Activated effector memory CD4-positive, alpha-beta T cell treated with Interleukin-2 at 50 U/mL for 16 hours (primary cell): ENCODE measurements at places on chromosomes 6 and 20.

- no peak for DNase-seq
Observed at GRCh38 chr6:155411154-155412052, 44.2 kb downstream of the NOX3 start.

- no peak for DNase-seq
Observed at GRCh38 chr6:36838896-36839748, at the start of gene CPNE5. CPNE5 (minus strand) TSS chr6:36839444; CDS start chr6:36839377, 67 bp downstream.

DNA sequence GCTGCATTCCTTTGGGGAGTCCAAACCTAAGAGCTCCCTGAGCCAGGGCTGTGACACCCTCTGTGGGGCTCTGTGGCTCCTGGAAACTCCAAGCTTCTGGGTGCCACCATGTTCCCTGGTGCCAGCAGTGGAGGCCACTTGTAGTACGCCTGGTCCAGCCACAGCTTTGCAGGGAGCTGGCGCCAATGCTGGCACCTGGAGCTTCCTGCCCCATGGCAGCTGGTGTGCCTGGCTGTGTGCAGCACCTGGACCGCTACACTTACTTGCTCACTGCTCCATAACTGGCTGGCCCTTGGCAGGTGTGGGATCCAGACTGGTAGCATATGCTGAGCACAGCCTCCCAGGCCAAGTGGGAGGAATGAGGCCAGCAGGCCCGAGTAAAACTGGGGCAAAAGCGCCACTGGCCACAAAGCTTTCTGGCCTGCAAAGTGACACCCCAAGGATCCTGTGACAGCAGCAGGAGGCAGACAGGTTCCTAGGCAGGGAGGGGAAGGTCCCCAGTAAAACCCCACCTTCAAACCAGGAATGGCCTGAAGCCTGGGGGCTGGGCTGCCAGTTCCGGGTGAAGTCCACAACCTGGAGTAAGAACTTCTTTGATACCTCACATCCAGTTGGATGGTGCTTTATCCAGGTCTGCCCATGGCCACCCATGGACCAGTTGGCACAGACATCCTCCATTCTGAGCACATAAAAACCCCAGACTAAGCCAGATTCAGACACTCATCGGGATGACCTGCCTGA, 461.0 kb downstream of the TBC1D32 start:
- no peak for DNase-seq

DNA sequence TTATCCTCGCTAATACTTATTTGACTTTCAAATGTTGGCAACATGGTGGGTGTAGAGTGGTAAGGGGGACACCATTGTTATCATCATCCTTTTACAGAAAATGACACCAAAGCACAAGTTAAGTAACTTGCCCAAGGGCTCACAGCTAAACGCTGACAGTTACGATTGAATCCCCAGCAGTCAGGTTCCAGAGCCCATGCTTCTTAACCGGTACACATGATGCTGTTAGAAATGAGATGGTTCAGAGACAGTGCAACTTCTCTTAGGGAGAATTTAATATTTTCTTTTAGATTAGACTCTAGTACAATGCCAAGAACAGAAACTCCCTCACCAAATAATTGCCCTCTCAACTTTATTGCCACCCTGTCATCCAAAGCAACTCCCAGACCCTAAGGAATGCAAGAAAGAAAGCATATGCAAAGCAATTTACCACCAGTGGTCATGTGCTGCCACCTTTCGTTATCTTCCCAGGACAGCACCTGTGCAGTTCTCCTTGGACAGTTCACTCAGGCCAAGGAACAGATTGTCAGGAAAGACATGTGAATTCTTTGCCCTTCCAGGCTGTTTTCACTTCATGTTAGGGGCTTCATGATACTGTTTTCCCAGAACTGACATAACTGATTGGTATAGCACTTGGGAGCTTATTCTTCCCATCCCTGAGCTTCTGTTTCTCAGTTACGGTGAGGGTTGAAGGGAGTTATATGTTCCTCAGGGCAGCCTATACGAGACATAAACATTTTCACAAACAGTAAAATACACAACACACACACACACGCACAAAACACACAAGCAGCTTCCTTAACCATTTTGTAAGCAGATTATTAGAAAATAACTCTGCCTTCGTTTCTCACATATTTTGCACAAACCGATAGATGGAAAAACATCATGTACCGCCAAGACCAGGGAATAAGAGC, 5.1 kb downstream of the HLA-DMA start:
- peak; percentile 26 for DNase-seq

DNA sequence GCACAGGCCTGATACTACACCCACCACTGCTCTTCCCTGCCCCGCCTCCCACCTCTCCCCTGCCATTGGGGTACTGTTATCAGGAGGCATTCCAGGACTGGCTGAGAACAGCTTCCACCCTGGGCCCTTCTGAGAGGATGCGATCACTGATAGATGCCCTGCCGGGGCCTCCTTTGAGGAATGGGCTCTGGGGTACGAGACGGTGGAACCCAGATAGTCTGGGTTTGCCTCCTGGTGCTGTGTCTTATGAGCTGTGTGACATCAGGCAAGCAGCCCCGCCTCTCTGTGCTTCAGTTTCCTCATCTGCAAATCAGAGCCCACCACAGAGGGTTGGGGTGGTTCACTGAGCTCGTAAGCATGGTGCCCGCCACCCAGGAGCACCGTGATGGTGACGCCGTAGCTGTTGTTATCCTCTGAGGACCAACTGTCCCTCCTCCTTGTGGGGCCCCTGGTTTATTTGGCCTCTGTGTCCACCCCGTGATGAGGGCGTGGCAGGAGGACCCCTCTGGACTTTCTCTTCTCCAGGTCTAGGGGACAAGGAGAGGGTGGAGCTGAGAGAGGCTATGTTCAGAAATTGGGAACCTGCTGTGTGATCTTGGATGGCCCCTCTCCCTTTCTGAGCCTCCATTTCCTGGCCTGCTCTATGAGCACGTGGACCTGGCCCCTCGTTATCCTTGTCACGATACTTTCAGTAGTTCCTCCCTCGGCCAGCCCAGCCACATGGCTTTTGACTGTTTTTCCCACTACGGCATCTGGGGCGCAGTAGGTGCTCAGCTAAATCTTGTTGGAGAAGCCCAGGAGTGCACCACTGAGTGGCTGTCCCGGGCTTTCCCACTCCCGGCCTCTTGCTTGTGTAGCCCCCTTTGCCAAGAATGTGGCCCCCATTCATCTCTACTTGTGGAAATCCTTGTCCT, 18.3 kb downstream of the SRC start:
- no peak for DNase-seq

- no peak for DNase-seq
Observed at GRCh38 chr6:161318456-161318855, 44.6 kb upstream of the AGPAT4 start.

DNA sequence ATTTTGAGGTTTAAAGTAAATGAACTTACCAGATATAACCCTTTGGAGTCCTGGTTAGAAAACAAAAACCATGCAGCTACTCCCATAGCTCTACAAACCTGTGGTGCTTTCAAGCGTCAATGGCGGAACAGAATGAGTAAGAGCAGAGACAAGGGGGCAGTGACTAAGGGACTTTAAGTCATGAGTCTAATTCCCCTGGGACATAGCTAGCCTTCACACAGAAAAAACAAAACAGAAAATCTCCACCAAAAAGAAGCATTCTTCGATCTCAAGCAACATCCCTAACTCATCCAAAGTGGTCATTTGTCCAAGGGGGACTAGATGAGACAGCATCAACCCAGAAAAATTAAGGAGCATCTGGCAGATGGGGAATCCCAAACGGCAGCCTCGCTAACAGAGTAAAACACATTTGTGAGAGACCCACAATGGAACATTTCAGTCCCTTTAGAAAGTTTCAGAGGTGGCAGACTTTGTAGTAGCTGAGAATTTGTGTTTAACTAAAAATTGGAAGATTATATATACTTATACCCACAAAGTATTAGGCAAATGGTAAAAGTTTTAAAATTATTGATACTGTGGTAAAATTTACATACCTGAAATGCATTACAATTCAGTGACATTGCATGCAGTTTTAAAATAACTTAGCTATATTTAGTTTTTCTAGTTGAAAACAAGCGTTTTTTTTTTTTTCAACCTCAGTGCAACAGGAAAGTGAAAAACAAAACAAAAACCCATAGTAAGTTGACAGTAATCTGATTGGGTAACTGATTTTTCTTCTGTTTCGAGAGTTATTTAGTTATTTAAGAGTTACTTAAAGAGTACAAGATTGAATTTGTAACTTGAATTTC, 67.5 kb downstream of the KCNQ5 start:
- DNase-seq: no peak

DNA sequence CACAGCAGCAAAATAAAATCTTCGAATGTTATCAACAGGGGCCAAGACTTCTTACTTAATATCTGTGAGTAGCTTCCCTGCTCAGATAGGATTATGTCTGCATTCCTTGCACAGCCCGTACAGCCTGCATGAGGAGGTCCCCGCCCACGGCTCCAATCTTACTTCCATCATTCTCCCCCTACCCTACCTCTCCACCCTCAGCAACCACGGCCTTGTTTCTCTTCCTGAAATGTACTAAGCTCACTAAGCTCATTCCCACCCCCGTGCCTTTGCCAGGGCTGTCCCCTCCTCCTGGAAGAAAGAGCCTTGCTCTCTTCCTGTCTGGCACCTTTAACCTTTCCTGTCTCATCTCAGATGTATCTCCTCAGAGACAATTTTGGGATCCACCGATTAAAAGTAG, 120.4 kb downstream of the BCAS1 start:
- DNase-seq: no peak

GRCh38 chr6:105515054-105515453, 112.2 kb upstream of the PREP start:
- DNase-seq: no peak

DNA sequence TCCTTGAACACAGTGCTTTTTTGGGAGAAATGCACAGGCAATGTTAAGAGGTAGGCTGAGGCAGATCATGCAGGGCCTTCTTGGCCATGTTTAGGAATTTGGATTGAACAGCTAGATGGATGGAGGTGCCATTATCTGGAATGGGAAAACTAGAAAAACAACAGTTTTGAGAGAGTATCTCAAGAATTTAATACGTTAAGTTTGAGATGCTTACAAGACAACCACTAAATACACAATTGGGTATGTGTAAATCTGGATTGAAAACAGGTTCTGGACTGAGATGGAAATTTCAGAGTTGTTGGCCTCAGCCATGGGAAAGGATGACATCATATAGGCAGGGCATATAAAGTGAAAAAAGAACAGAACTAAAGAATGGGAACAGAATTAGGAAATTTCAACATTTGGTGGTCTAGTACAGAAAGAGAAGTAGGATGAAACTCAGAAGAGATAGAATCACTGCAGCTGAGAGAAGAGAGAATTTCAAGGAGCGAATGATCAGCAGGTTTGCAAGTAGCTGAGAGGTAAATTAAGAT, 37.1 kb downstream of the NCOA7 start:
- DNase-seq: no peak

GRCh38 chr6:4914420-4915159, 89.2 kb downstream of the RPP40 start:
- no peak for DNase-seq

DNA sequence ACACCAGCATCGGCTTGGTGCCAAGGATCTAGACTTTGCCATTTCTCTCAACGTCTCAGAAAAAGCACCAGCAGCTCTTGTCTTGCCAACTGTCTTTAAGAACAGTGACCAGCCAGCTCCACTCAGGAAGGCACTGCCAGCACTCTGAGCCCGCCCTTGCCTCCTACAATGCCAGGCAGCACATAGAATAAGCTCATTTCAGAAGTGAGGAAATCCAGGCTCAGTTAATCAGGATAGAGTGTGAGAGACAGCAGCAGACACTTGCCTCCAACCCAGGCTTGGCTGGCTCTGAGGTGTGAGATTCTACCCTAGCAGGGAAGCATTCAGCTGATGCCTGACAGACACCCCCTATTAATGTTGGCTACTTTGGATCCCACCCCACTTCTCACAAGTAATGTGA, 4.3 kb upstream of the SYNDIG1 start:
- no peak for DNase-seq

GRCh38 chr20:34022151-34022838, 28.6 kb downstream of the RALY start:
- DNase-seq: no peak

DNA sequence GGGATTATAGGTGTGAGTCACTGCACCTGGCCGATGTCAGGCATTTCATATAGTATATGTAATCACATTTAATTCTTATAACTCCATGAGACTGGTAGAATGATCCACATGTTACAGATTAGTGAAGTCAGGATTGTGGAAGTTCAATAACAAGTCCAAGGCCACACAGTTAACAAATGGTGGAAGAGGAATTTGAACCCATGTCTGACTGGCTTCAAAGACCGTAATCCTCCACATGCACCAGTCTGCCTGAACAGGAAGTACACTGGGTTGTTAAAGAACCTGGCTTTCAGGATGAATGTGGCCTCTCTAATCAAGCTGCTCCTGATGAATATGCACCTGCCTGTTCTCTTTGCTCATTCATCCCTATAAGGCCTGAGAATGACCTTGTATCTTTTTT, 122.0 kb upstream of the HDAC2 start:
- no peak for DNase-seq

- no peak for DNase-seq
Observed at GRCh38 chr20:37669062-37669772, 24.6 kb upstream of the CTNNBL1 start.

DNA sequence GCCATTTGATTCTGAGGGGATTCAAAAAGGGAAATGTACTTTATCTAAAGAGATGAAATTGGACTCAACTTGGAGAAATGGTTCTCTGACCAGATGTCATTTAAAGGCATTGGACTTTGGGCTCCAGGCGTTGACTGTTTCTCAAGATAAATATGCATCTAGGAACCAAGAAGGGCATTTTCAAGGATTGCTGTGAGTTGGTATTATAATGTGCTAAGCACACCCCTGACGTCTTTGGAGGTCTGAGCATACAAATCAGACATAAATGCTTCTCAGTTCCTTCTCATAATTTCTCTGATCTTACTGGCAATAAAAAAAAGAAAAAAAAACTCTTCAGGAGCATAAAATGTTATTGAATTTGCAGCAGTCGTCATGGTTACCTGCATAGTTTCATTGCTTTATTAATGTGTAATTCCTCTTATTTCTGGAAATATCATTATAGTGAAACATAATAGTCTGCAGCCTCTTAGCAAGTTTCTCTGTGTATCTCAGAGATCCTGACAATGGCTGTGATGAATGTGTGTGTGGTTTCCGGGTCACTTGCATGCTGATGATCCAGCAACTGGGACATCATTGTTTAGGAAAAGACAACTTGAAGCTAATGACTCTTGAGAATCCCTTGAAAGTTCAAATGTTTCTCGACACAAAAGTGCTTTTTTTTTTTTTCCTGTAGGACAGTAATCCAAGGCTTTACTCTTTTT, 136.0 kb downstream of the AIG1 start:
- no peak for DNase-seq

GRCh38 chr6:69026243-69026642, 391.2 kb downstream of the ADGRB3 start:
- no peak for DNase-seq

DNA sequence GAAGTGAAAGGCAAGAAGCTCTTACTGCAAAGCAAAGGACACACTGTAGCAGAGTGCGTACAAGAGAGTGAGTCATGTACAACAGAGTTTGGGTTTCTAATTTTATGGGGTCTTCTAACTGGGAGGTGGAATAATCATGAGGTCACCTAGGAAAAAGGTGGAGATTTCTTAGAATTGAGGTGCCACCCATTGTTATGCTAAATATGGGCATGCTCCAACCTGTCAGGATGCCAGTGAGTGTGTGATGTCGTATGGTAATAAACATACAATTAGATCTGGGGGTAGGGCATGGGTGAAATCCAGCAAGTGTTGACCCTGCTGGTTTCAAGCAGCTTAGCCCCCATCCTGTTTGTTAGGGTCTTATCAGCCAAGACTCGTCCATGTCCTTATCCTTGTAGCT, 46.6 kb downstream of the OR2B6 start:
- no peak for DNase-seq

GRCh38 chr20:34271956-34272355, 30.7 kb downstream of the ASIP start:
- no peak for DNase-seq
